WTC11 (cell line): ENCODE measurements at places on chromosomes 16 and 17.
A peak's percentile ranks its signal among the peaks of the same experiment; 100 is the strongest.

DNA sequence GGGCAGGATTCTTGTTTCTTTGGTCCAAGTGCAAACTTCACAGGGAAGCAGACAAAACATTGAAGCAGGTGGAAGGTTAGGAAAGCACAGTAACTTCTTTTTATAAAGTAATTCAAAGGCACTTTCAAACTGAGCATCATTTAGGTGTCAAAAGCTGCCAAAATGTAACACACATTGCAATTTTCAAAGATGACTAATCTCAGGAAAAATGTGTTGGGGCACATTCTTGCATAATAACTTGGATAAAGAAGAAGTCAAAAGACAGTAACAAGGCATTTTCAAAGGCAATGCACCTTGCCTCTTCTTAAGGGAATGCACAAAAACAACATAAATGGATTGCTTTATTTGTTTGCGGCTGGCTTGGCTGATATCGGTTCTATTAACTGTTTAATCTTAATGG lies 3.6 kb downstream of the KCNJ2 start:
- H3K4me1 ChIP-seq, result peaks cover 21% of the 10 kb centered on the region
- H3K27me3 ChIP-seq, result peaks cover 32% of the 10 kb centered on the region
- no peak for DNase-seq

DNA sequence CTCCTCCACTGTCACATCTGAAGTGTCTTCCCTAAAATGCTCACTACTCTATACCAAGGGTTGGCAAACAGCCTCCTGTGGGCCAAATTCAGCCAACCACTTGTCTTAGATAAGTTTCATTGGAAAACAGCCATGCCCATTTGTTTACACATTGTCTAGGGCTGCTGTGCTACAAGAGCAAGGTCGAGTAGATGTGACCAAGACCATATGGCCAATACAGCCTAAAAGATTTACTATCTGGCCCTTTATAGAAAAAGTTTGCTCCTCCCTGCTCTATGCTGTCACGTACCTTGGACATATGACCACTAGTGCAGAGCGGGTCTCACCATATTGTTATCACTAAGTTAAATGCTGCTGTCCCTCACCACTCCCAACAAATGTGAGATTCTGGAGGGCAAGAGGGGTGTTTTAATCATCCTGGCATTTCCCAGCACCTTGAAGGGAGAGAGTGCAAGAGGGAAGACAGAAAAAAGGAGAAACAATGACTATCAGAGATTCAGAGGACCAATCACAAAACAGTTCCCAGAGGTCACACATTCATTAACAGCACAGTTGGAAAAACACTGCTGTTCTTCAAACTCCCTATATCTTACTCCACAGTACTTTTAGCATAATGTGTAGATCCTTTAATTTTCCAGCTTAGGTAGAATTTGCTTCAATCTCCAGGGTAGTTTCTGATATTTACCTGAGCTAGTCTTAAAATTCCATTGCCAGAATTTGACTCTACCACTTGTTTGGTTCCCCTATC lies 13.2 kb downstream of the LSM12 start:
- H3K27ac ChIP-seq, result peak overlapping the region; percentile 73
- DNase-seq, result no peak
- H3K36me3 ChIP-seq, result peaks cover 55% of the 10 kb centered on the region
- H3K4me3 ChIP-seq, result no peak overlapping the region
- H3K27me3 ChIP-seq, result no peaks in the 10 kb centered on the region

GRCh38 chr17:29591146-29591736 lies 1.7 kb upstream of the ANKRD13B start:
- peaks cover 48% of the 10 kb centered on the region for H3K4me1 ChIP-seq
- DNase-seq, result no peak
- H3K4me3 ChIP-seq, result peak overlapping the region; percentile 87

DNA sequence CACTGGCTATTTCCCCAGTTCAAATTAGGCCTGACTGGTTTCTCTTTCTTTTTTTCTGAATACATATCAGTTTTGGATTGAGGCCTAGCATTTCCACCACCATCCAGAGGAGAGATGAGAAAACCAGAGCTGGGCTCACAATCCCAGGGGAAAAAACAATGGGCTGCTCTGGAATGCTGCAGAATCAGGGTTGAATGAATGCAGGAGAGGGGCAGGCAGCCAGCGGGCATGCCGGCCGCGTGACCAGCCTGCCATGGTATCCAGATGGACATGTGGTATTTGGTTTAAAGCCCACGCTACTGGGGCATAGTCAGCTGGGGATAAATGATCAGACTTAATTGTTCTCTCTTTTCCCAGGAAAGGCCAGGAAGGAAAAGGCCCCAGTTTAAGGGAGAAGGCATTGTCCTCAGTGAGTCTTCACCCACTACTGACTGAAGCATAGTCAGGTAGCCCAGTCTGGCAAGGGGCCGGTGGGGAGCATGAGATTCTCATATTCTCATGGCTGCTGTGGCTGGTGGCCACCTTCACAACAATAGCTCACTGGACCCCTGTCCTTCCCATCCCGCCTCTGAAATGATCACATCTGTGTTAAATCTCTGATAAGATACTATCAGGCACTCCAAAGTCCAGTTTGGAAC lies 38.7 kb upstream of the RHOT1 start:
- DNase-seq, result no peak
- no peak overlapping the region for H3K4me3 ChIP-seq
- no peaks in the 10 kb centered on the region for H3K36me3 ChIP-seq
- no peaks in the 10 kb centered on the region for H3K27me3 ChIP-seq

GRCh38 chr16:72481419-72481818 lies 309.5 kb upstream of the PMFBP1 start:
- no peaks in the 10 kb centered on the region for H3K36me3 ChIP-seq
- no peak overlapping the region for H3K27ac ChIP-seq
- no peak for DNase-seq
- H3K4me1 ChIP-seq, result peaks cover 17% of the 10 kb centered on the region
- no peaks in the 10 kb centered on the region for H3K27me3 ChIP-seq

DNA sequence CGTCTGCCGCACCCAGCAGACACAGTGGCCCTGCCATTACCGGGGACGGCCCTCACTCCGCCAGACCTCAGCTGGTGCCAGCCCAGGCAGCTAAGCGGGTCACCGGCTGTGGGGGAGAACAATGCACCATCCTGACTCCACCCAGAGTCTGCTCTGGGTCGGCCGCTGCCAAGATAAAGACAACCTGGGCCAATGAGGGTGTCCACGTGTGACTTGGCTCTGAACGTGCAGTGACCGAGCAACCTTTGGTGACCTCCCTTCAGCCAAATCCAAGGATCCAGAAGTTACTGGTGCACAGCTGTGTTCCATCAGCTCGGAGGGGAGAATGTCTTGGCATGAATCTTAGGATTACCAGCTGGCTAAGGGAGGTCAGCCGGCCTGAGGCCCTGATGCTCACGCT lies 155.9 kb downstream of the NTN1 start:
- no peak overlapping the region for H3K27ac ChIP-seq
- no peak overlapping the region for H3K4me3 ChIP-seq
- H3K27me3 ChIP-seq, result peaks cover 2% of the 10 kb centered on the region; the same call in 1 of the 2 replicates
- DNase-seq, result no peak

DNA sequence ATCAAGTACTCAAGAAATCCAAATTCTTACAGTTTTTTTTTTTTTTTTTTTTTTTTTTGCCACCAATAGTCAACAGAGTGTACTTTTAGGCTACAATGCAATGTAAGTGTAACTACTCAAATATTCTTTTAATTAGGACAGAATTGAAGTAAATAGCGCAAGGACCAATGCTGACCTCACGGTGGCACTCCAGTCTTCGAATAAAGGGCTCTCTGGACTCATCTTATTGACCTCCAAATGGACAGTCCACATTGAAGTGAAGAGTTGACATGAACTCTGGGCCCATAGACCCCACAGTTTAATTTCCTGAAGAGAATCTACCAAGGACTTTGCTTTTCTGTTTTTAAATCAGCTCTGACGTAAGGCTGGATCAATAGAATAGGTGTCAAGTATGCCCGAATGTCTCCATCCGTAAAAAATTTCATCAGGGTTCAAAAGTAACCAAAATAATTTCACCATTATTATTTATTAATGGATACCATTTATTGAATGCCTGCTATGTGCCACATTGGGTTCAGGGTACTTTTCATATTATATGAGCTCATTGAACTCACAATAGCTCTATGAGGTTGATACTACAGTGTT lies 7.3 kb upstream of the DDX52 start:
- H3K4me3 ChIP-seq, result no peak overlapping the region
- H3K36me3 ChIP-seq, result no peaks in the 10 kb centered on the region

DNA sequence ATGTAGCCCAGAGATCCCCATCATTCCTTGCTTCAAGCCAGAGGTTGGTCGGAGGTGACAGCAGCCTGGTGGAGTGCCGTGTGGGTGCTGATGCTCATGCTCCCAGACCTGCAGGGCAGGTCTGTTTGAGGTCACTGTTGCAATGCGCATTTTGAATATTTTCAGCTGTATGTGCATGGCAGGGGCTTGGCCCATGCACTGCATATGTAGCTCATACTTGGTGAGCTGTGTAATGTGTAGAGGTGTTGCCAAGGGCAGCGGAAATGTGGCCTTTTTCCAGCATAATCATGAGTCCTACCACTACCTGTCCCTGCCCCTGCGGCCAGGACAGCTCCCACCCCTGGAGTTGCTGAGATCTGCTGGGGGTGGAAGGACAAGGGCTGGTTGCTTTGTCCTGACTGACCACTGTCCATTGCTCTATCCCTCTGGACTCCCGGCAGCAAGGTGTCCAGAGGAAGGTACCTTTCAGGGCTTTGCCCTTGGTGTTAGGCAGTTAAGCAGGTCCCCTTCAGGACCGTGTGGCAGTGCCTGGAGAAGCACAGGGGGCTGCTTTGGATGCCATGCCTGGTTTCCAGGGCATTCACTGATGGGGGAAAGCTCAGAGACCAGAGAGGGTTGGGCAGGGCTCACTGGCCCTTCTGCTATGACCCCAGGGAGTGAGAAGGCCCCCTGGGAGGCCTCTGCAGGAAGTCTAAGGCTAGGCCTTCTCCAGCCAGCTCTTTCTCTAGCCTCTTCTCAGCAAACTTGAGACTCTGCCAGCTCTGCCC lies 215.2 kb downstream of the NTN1 start:
- peaks cover 17% of the 10 kb centered on the region for H3K27me3 ChIP-seq
- H3K4me1 ChIP-seq, result peaks cover 28% of the 10 kb centered on the region
- H3K36me3 ChIP-seq, result no peaks in the 10 kb centered on the region
- no peak for DNase-seq
- H3K4me3 ChIP-seq, result no peak overlapping the region

GRCh38 chr17:42361781-42362186 lies 26.5 kb downstream of the STAT3 start:
- H3K27ac ChIP-seq, result no peak overlapping the region
- H3K4me3 ChIP-seq, result 0 out of 2 replicates have a peak overlapping the region, but pooled peaks have one; percentile 2
- no peaks in the 10 kb centered on the region for H3K36me3 ChIP-seq
- no peak for DNase-seq
- H3K27me3 ChIP-seq, result no peaks in the 10 kb centered on the region

GRCh38 chr16:88390265-88390664 lies 7.5 kb downstream of the ZNF469 start:
- no peak overlapping the region for H3K27ac ChIP-seq
- no peaks in the 10 kb centered on the region for H3K36me3 ChIP-seq
- peaks cover 14% of the 10 kb centered on the region for H3K27me3 ChIP-seq
- no peaks in the 10 kb centered on the region for H3K4me1 ChIP-seq
- no peak overlapping the region for H3K4me3 ChIP-seq

DNA sequence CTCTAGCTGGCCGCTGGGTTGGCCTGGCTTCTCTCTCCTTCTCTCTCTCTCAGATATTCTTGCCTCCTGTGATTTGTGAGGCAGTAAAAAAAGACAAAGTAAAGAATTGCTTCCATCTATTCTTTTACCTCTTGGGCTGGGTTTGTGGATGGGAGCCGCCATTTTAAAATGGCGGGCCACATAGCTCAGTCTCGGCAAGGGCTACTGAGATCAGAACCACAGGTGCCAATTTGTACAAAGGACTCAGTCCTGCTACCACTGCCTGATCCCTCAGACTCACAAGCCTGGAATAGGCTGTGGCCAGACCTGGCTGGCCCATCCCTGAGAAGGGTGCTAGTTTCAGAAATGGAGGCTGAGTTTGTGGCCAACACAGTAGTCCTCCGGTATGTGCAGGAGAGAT lies 24.1 kb downstream of the NOD2 start:
- H3K4me1 ChIP-seq, result peaks cover 12% of the 10 kb centered on the region
- H3K27ac ChIP-seq, result no peak overlapping the region
- H3K27me3 ChIP-seq, result no peaks in the 10 kb centered on the region
- H3K4me3 ChIP-seq, result no peak overlapping the region
- no peak for DNase-seq

GRCh38 chr17:9843152-9844010 lies 17.7 kb downstream of the GLP2R start:
- H3K4me3 ChIP-seq, result no peak overlapping the region
- peaks cover 12% of the 10 kb centered on the region for H3K4me1 ChIP-seq
- no peak for DNase-seq
- H3K36me3 ChIP-seq, result no peaks in the 10 kb centered on the region
- peaks cover 5% of the 10 kb centered on the region; the same call in 1 of the 2 replicates for H3K27me3 ChIP-seq

- DNase-seq, result no peak
- no peak overlapping the region for H3K27ac ChIP-seq
- H3K4me1 ChIP-seq, result peaks cover 23% of the 10 kb centered on the region
- H3K4me3 ChIP-seq, result no peak overlapping the region
- no peaks in the 10 kb centered on the region; the same call in 1 of the 2 replicates for H3K27me3 ChIP-seq
These were observed 12.4 kb downstream of the MLYCD start for GRCh38 chr16:83911290-83911689.

- H3K27ac ChIP-seq, result no peak overlapping the region
- DNase-seq, result no peak
- no peaks in the 10 kb centered on the region for H3K27me3 ChIP-seq
- peaks cover 8% of the 10 kb centered on the region for H3K4me1 ChIP-seq
- H3K36me3 ChIP-seq, result no peaks in the 10 kb centered on the region
These were observed 365.4 kb downstream of the SNX29 start for GRCh38 chr16:12341966-12342365.

GRCh38 chr17:1759529-1759928 lies 2.3 kb upstream of the SERPINF1 start:
- H3K36me3 ChIP-seq, result no peaks in the 10 kb centered on the region
- DNase-seq, result no peak
- no peaks in the 10 kb centered on the region for H3K27me3 ChIP-seq
- H3K27ac ChIP-seq, result no peak overlapping the region

- DNase-seq, result no peak
- peak overlapping the region; percentile 57; the same call in 1 of the 2 replicates for H3K27ac ChIP-seq
- H3K4me3 ChIP-seq, result no peak overlapping the region
- H3K36me3 ChIP-seq, result peaks cover 77% of the 10 kb centered on the region
These were observed 15.2 kb upstream of the PLD6 start for GRCh38 chr17:17221329-17221728.

GRCh38 chr16:58128711-58129096 lies 477 bp downstream of the CFAP20 start:
- peaks cover 29% of the 10 kb centered on the region for H3K4me1 ChIP-seq
- DNase-seq, result peak; percentile 40
- peak overlapping the region; percentile 87 for H3K4me3 ChIP-seq

GRCh38 chr17:77769762-77770161 lies 188.7 kb upstream of the TNRC6C start:
- H3K27me3 ChIP-seq, result peaks cover 13% of the 10 kb centered on the region
- H3K4me1 ChIP-seq, result peaks cover 35% of the 10 kb centered on the region
- H3K36me3 ChIP-seq, result peaks cover 1% of the 10 kb centered on the region; the same call in 1 of the 2 replicates
- no peak for DNase-seq
- H3K4me3 ChIP-seq, result no peak overlapping the region

- H3K4me3 ChIP-seq, result no peak overlapping the region
- no peak for DNase-seq
- peaks cover 28% of the 10 kb centered on the region for H3K36me3 ChIP-seq
- H3K4me1 ChIP-seq, result peaks cover 20% of the 10 kb centered on the region
These were observed 157.9 kb downstream of the PPM1E start for GRCh38 chr17:58913552-58913951.
